GM19239 (cell line): ENCODE measurements at places on chromosomes 7 and 10.

- no peak for DNase-seq
These were observed 34.9 kb upstream of the TMEM248 start for GRCh38 chr7:66886152-66886551.

DNA sequence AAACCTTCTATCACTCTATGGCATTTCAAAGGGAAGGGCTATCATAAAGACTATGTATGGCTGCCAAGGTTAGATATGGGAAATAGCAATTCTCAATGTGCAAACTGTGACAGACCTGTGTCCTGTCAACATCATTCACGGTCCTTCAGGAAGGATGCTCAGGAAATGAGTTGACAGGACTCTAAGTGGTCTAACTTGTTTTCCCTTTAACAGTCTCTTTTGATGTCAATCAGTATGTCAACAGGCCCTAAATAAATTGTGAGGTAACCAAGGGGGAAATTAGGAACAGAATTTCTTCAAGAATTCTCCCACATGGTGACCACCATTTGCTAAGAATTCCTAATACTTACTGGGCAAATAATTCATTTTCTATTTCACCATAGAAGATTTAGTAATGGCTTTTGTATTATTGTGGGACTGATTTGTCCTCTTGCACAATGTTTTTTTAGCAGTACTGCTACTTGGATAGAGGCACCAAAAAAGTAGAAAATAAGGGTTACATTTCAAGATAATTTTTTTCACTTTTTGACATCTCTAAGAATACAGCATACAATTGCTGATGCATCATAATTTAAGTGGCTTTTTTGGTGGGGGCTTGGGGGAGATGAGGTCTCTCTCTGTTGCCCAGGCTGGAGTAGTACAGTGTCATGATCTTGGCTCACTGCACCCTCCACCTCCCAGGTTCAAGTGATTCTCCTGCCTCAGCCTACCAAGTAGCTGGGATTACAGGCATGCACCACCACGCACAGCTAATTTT lies 275.8 kb downstream of the CACNA2D1 start:
- DNase-seq, result no peak

GRCh38 chr7:256461-256940 lies 33.5 kb upstream of the FOXL3 start:
- no peak for DNase-seq

GRCh38 chr10:110460111-110460809 lies 37.4 kb upstream of the DUSP5 start:
- DNase-seq, result no peak

GRCh38 chr10:78774614-78774998 lies 294.2 kb upstream of the ZMIZ1 start:
- no peak for DNase-seq

DNA sequence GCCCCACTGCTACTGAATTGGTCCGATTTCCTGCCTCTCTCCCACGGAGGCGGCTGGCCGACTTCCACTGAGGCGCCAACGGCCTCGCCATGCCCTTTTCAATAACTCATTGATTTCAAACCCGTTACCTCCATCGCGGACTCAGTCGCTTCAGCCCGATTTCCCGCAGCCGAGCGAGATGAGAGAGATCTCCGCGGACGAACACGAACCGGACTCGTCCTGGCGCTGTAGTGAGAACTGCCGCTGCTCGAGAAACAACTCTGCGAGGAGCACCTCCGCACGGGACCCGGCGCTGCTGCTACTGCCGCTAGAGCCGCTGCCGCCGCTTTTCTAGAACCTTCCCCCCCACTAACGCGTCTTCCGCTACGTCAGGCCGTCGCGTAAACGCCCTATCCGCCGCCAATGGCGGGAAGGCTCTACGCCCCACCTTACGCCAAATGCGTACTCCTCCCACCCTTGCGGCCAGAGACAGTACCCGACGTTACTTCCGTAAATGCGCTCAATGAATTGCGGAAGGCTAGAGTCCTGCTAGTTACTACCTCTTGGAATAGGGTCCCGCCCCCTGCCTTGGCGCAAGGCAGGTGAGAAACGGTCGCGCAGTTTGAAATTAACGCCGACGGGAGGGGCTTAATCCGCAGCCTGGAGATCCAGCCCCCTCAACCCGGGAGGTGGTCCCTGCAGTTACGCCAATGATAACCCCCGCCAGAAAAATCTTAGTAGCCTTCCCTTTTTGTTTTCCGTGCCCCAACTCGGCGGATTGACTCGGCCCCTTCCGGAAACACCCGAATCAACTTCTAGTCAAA lies at the start of gene HNRNPA2B1:
HNRNPA2B1 (minus strand) TSS at position 303 of the 803 bp plus-strand sequence; CDS start at position 134, 169 bp downstream.
- peak; percentile 43 for DNase-seq

DNA sequence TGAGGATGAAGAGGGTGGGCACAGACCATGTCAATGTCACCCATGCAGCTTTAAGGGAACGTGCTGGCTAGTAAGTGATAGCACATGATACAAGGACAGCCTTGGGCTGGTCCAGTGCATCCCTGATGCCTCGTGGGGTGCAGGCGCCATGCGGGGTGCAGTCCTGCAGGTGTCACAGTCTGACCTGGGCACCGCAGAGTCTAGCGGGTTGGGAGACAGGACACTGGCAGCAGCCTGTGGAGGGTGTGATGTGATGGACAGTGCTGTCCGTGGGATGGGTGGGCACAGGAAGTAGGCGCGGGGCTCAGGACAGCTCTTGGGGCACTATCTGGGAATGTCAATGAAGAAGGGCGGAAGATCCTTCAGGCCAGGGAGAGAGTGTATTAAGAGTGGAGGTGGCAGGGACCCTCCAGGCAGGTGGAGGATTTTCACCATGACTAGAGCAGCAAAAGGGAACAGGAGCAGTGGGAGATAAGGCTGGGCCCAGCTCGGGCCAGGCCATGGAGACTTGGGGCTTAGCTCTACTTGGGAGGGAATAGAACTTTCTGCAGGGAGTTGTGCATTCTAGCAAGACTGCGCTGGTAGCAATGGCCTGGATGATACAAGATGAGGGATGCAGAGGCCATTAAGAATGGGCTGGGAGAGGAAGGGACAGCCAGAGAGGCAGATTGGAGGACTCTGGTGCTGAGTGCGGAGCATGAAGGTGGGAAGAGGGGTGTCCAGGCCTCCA lies 122.5 kb downstream of the PTPN20 start:
- DNase-seq, result no peak

DNA sequence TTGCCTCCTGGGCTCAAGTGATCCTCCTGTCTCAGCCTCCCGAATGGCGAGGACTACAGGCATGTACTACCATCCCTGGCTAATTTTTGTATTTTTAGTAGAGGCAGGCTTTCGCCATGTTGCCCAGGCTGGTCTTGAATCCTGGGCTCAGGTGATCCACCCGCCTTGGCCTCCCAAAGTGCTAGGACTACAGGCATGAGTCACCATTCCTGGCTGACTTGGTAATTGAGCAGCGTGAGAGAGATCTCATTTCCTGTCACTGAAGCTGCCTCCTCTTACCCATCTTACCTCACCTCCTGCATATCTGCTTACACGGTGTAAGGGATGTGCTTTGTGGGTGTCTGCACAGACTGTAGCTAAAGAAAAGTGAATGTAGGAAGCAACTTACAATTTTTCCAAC lies 9.7 kb downstream of the IFIT3 start:
- DNase-seq, result no peak

DNA sequence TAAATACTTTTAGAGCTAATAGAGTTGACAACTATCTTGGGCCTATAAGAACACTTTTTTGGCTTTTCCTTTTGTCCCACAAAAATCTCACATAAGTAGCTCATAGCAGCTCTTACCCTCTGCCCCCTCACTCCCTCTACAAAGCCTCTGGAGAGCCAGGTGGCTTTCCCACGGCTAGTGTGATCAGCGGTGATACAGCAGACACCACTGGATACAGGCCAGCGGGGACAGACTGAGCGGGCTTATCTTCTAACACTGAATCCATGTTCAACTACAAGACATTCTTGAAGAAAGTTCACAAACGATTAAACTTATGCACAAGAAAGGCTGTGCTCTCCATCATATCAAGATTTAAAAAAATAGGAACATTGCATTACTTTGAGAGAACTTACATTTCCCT lies 377.2 kb downstream of the PARD3 start:
- no peak for DNase-seq

DNA sequence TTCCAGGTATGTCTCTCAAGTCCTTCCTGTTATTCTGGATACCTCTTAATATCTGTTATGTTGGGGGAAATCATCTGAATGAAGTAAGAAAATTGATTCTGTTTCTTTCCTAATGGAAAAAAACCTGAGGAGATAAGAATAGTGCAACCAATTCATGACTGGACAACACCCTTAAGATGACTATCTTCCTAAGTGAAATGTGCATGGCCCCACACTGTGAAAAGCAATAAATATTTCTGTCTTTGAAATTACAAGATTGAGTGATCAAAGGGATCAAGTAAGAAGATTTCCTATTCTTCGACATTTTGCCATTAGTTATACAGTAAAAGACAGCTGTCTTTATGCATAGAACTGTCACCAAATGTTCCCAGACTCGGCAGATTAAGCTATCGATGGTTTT lies 73.9 kb downstream of the CHCHD3 start:
- DNase-seq, result no peak

GRCh38 chr10:11120711-11121110 lies 103.0 kb downstream of the CELF2 start:
- no peak for DNase-seq

DNA sequence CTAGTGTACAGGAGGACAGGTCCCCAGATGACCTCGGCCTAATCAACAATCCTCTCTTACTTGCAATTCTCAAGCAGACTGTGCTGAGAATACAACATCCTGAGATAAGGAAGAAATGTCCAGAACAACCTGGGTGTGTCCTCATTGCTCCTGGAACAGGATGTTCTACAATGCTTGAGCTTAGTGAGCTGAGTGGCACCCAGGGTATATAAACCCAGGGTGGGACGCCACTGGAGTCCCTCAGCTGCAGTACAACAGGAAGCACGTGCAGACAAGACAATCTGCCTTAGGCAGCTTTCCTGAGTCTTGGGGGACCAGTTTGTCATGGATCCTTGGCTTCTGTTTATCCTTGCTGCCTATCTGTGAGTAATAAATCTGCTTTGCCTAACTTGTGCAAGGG lies 27.7 kb upstream of the SLC25A13 start:
- no peak for DNase-seq

DNA sequence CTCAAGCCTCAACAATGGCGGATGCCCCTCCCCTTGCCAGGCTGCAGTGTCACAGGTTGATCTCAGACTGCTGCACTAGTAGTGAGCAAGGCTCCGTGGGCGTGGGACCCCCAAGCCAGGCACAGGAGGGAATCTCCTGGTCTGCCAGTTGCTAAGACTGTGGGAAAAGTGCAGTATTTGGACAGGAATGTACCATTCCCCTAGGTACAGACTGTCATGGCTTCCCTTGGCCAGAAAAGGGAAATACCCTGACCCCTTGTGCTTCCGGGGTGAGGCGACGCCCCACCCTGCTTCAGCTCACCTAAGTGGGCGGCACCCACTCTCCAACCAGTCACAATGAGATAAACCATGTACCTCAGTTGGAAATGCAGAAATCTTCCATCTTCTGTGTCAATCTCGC lies 44.0 kb upstream of the TMEM243 start:
- DNase-seq, result no peak

- DNase-seq, result no peak
These were observed 11.7 kb downstream of the LRRC20 start for GRCh38 chr10:70370766-70371165.

DNA sequence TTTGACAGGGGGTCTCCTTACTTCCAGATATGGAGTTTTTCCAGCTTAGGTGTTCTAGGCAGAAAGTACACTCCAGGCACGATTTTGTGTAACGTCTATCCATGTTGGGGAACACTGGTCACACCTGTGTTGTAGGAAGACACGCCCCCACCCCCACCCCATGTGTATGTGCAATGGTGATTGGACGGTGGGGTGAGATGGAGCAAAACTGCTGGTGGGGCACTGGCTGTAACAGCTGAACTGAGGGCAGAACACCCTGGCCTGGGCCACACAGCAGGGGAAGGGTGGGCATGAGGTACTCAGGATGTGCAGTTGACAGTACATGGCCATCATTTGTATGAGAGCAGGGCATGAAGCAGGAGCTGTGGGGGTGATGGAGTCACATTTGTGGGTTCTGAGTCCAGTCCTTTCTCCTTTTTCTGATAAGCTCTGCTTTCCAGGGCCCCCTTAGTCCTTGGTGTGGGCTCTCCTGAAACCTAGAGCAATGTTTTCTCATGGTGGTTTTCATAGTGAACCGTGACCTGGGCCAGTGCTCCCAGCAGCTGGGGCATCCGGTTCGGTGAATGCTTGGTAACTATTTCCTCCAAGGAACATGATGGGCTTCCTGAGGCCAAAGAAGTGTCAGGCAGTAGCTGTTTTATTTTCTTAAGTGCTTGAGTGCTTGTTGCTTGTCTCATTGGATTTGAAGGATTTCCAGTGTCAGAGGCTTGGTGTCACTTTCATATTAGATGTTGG lies 63.4 kb upstream of the AQP1 start:
- DNase-seq, result no peak

DNA sequence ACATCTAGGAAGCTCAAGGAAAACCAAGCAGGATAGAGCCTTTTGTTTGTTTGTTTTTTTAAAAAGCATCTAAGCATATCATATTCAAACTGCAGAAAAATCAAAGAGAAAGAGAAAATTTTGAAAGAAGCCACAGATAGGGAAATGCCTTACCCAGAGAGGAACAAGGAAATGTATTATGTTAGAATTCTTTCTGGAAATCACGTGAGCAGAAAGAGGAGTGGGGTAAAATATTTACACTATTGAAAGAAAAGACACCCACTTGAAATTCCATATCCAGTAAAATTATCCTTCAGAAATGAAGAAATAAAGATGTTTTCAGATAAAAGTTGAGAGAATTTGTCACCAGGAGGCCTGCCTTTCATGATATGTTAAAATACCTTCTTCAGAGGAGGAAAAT lies 775.7 kb upstream of the IGFBP3 start:
- no peak for DNase-seq

- no peak for DNase-seq
These were observed 48.4 kb upstream of the FZD8 start for GRCh38 chr10:35690534-35690933.

DNA sequence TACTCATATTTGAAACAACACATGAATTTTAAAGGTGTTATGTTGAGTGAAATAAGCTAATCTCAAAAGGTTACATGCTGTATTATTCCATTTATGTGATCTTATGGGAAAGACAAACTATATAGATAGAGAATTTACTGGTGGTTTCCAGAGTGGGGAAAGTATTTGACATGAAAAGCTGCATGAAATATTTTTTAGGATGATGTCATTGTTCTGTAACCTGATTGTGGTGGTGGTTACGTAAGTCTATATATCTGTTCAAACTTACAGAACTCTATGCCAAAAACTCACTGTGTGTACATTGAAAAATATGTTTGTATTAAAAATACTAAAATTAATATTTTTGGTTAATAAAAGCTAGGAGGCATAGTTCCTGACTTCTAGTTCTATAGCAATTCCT lies 453.0 kb downstream of the SORCS3 start:
- no peak for DNase-seq

- no peak for DNase-seq
These were observed 415.1 kb upstream of the FZD8 start for GRCh38 chr10:36057180-36057579.

GRCh38 chr7:17408904-17409290 lies 110.4 kb downstream of the AHR start:
- DNase-seq, result no peak
